Activated naive CD8-positive, alpha-beta T cell treated with anti-CD3 and anti-CD28 coated beads, Interleukin-2, amount 50 U/mL, for 24 hours (primary cell): ENCODE measurements at places on chromosomes 6 and 20.

DNA sequence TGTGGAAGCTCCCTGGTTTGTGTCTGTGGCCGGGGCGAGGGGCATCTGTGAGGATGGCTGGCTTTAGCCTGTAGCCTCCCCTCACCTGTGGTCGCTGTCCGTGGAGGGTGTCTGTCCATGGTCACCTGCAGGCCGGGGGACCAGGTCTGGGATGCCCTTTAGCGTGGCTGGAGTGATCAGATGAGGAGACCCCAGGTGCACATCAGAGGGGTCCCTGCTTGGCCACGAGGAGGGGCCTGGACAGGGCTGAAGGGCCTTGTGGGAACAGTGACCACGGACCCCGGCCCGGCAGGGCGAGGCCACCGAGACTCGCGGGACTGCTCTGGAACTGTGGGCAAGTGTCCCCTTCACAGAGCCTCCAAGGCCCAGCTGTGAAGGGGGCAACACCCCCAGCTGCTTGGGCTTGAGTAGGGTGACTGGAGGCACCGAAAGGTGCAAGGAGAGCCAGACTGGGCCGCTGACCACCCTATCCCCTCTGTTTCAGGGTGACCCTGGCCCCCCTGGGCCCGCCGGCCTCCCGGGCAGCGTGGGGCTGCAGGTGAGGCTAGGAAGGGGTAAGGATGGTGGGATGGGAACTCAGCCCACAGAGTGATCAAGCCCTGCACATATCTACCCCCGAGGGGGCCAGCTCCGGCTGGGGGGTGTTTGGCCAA lies 8.6 kb downstream of the COL9A3 start:
- no peak for DNase-seq

GRCh38 chr6:137673603-137674002 lies 179.4 kb upstream of the OLIG3 start:
- no peak for DNase-seq

GRCh38 chr6:43996618-43997344 lies 130.5 kb downstream of the MRPL14 start:
- DNase-seq, result no peak

- no peak for DNase-seq
Observed at GRCh38 chr20:7772371-7772770, 167.9 kb downstream of the HAO1 start.

- DNase-seq, result no peak
Observed at GRCh38 chr6:9745966-9746365, 668.9 kb downstream of the TFAP2A start.

DNA sequence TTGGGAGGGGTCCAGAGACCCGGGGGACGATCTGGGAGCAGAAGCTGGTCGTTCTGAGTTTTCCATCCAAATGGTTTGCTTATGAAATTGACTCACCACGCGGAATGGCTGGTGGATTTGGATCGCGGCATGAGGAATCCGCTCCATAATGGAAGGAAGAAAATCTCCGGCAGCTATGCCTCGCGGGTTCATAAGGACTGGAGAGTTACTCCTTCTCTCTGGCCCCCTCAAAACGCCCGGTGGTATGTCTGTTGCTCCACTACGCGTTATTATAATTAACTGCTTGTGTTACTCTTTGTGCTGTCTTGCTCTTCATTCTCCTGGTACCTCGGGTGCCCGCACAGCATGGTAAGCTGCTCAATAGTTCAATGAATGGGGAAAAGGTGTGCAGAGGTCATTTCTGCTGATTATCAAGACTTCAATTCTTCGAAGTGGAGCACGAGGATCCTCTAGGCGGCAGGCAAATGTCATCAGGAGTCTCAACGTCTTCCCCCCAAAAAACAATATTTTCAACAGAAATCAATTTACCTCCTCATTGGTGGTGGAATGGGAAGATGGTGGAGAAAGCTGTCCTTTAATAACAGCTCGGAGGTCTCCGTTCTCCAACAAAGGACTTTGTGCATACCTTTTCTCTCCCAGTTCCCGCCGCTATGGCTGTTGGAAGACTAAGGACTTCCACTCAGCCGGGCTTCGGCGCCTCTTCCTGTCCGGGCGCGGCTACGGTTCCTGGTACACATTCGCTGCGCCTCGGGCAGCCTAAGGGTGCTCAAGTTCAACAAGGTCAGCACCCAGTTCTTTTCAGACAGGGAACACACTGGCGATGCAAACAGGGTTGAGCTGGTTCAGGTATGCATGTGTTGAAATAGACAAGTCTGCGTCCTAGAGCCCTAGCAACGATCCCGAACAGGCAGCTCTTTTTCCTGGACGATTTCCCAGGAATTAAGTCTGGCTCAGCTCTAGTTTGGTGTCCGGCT lies 9.2 kb upstream of the PRSS16 start:
- DNase-seq, result no peak

GRCh38 chr6:139759086-139759485 lies 384.6 kb upstream of the CITED2 start:
- DNase-seq, result no peak

GRCh38 chr20:1423625-1424106 lies 30.8 kb upstream of the FKBP1A start:
- no peak for DNase-seq

DNA sequence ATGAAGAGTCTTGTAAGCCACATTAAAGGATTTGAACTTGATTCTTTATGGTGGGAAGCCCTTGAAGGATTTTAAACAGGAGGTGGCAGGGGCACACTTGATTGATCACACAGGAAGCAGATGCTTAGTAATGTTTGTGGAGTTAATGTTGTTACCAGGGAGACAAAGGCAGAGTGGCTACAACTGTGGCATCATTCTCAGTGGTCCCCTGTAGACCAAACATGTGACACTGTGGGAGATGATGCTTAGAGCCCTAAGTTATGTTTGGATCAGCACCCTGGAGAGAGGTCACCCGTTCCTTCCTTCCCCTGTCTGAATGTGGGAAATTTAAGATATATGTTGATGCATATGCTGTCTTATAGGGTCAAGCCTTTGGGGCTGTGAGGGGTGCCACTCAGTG lies 53.2 kb downstream of the EIF2S2 start:
- no peak for DNase-seq
